ENCODE measurements at places on chromosomes 6 and 20.
A peak's percentile ranks its signal among the peaks of the same experiment; 100 is the strongest.

- DNase-seq: no peak
Measured at GRCh38 chr6:72944660-72945059, 280.6 kb downstream of the KHDC1L start.

DNA sequence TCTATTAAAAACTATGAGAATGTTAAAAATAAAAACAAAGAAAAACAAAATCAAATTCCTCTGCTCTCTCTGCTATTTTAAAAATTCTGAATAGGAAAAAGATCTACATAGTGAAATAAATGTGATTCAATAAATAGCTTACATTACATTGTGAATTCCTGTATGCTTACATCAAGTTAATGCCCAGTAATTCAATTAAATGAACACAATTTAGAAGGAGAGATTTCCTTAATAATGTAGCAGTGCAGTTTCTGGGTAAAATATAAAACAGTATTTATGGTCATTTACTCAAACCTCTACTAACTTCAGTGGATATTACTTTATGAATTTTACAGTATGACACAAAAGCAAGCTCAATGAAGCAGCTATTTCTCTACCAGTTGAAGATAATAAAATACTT is 594.6 kb downstream of the EYS start:
- DNase-seq: no peak

DNA sequence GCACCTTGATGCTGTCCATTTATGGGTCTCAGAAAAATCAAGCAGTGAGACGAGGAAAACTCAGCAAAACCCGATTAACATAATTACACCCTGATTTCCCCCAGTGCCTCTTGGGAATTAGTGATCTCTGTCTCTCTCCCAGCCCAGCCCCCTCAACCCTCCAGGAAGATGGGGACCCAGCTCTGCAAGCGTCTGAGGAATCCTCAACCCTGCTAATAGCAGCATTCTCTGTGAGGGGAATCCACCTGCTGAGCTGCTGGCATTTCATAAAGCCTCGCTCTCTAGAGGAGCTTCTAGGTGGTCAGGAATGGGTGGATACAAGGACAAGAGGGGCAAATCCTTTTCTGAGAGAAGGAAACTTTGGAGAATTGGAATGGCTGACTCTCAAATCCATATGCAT is 13.9 kb downstream of the NR2E1 start:
- no peak for DNase-seq

- no peak for DNase-seq
Measured at GRCh38 chr6:157443066-157443800, 62.2 kb downstream of the ZDHHC14 start.

GRCh38 chr6:14950103-14950969 is 295.5 kb upstream of the JARID2 start:
- no peak for DNase-seq

DNA sequence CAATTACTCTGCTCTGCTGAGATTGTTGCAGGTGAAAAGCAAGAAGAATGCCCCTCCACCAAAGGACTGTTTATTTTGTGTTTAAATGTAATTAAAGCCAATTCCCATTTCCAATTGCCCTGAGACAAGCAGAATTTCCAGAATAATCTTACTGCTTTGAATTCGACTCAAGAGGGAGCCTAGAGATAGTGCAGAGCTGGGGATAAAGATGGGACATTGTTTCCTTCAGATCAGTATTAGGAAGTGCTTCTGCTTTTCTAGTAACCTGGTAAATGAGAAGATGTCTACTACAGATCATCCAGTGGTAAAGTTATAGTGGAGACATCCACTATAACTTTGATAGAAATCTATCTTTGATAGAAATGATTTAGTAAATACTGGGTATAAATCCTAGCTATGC is 326.9 kb downstream of the UBE3D start:
- no peak for DNase-seq

DNA sequence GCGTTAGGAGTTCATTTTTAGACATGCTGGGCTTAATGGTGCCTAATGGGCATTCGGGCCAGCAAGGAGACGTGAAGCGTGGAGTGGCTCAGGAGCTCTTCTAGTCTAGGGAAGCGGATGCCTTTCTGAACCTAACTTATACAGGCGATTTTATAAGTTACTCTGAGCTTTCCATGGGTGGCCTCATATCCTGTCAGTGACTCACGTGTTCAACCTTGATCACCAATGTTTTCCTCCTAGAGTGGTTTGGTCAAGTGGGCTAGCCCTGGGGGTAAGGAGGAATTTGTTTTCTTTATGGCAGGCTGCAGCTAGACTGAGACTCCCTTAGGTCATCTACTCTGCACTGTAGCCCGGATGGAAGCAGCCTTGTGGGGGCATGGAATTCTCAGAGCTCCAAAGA is 52.1 kb downstream of the PLAGL1 start:
- no peak for DNase-seq

- DNase-seq: no peak
Measured at GRCh38 chr6:109441069-109441816, 719 bp downstream of the SMPD2 start.

- no peak for DNase-seq
Measured at GRCh38 chr20:6613280-6613861, 154.1 kb upstream of the BMP2 start.

GRCh38 chr6:53910834-53911233 is 116.0 kb downstream of the LRRC1 start:
- no peak for DNase-seq

GRCh38 chr6:126333729-126334128 is 6.2 kb upstream of the CENPW start:
- no peak for DNase-seq

DNA sequence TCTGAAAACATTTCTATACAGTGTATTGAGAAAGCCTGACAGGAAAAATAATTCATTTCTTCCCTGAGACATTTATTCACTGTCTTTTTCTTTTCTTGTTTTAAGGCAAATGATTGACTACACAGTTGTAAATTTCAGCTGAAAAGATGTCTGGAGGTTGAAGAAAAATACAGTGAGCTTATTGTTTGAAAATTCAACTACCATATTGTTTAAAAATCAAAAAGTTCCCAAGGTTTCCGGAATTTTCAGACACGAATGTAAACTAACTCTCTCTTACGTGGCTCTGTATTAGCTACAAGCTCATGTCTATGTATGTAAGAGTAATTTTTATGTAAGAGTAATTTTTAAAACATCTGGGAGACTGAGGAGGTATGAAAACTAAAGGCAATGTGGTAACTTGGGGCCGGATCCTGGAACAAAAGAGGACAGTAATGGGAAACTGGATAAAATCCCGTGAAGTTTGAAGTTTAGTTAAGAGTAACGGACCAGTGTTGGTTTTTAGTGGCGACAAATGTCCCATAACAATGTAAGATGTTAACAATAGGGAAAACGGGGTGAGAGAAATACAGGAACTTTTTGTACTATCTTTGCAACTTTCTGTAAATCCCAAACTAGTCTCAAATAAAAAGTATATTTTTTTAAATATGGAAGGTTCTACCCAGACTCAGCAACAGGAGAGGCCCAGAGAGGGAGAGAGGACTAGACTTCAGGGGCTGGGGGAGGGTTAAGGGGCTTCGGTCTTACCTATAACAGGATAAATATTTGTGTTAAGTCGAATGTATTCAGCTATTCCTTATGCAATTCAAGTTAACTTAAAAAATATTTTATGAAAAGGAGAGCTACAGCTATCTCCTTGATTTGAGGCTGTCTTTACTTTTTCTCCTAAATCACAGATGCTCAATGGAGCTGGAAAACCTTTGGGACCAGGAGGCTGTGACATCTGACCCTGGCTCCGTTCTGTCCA is 1.3 kb downstream of the PTGIS start:
- no peak for DNase-seq

DNA sequence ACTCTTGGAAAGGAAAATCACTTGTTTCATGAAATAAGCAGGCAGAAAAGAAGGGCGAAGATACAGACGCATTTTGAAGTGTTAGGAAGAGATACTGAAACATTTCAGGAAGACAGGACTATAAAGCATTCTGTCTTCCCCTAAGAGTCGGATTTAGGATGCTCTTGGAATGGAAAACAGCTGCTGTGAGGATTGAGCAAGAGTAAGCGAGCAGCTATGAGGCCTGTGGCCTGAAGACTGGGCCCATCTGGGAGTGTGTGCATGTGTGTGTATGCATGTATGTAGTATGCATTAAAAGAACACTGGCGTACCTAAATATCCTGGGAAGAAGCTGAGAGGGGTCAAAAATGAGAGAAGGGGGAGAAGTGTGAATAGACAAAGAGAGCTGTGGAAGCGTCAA is 83.6 kb downstream of the SIM1 start:
- no peak for DNase-seq

- no peak for DNase-seq
Measured at GRCh38 chr6:33981861-33982260, 164.0 kb downstream of the GRM4 start.

DNA sequence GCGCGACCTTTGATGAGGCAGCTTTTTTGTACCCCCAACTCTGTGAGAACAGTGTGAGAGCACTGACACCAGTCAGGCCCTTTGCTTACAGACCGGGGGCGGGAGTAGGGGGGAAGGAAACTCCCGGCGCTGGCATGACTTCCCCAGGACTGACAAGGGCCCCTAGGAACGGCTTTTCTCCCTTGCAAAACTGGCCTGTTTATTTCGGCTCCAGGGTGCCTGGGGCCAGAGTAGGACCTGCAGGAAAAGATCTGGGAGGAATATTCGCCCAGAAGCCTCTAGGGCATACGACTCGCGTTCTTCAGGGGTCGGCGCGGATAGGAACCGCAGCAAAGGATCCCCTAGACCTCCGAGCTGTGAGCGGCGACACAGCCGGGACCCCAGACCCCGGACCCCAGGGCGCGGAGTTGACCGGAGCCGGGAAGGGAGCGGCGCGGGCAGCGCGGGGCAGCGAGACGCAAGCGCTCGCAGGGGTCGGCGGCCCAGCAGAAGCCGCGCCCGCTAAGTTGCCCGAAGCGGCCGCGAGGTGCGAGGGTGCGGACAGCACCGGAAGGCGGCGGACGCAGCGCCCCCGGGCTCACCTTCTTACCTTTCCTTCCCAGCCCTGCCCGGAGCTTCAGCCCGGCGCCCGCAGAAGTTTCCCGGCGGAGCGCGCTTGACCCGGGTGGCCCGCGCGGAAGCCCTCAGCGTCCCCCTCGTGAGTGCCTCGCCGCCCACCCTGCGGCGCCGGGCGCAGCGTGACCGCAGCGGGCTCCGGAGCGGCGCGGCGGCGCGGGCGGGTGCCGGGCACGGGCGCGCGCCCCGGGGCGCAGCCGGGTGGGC is at the start of gene POPDC3:
TSS of gene POPDC3 (minus strand) at position 771 of the 822 bp plus-strand sequence. CDS start 18,105 bp downstream, outside the sequence.
- DNase-seq: no peak

DNA sequence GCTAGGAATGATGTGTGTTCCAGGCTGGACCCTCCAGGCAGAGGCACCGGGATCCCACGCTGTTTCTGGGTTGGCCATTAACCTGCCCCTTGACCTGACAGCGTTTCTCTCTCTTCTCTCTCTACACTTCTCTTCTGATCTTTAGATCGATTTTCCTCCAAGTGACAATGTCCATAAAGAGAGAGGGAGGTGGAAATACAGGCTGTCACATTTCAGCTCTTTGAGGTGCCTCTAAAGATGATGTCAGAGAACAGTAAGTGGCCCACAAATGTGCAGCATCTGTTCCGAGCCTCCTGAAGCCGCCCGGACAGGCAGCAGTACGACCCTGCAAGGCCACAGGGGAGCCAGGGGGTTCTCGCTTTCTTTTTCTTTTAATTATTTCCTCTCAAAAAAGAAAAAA is 2.5 kb upstream of the SLCO4A1 start:
- DNase-seq: no peak

DNA sequence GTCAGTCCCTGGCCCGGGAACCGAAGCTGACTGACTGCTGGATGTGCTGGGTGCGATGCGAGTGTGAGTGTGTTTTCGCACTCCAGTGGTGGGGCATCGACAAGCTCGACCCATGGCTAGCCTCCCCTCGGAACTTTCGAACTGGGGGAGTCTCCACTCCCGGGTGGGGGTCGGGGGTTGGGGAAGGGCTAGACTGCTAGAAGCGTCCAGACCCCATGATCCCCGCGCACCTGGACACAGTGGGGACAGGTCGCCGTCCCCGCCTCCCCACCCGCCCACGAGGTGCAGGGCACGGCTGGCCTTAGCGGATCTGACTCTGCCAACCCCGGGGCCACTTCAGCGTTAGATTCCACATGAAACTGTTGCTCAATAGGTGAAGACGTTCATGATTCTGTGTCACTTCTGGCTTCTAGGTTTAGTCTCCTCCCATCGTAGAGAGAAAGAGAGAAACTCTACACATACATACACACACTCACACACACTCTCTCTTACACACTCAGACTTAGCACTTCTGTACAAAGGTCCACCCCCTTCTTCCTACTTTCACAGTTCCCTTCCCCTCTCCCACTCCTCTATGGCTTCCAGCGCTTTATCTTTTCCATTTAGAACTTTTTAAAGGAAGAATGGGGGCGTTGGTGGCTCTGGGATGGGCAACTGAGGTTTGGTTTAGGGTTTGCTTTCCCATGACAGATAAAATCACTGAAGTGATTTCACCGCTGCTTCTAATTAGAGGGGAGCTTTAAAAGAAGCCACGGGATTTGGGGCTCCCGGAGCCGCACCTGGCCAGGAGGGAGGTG is 5.1 kb upstream of the TFAP2A start:
- DNase-seq: no peak

DNA sequence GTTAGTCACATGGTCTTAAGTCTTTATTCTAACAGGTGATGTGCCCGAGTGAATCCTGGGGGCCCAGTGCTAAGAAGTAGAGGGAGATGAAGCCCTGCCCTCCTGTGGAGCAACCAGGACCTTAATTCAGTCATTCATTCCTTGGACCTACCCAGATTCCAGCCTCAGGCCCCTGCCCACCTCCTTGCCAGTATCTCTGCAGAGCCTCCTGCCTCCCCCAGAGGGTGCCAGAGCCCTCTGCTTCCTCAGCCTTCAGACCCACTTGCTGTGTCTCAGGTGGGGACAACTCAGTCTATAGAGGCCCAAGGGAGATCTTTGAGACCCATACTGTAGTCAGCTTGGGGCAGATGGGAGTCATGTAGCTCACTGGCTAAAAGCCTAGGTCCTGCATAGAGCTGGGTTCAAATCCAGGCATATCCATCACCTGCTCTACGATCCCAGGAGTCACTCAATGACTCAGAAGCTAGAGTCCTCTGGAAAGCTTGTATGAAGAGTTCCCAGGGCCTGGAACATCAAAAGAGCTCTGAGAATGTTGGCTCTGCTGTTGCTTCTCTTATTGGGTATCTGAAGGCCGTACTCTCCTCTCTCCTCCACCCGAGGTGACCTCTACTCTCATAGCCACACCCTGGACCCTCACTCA is 3.9 kb upstream of the SIGLEC1 start:
- peak; percentile 6 for DNase-seq

DNA sequence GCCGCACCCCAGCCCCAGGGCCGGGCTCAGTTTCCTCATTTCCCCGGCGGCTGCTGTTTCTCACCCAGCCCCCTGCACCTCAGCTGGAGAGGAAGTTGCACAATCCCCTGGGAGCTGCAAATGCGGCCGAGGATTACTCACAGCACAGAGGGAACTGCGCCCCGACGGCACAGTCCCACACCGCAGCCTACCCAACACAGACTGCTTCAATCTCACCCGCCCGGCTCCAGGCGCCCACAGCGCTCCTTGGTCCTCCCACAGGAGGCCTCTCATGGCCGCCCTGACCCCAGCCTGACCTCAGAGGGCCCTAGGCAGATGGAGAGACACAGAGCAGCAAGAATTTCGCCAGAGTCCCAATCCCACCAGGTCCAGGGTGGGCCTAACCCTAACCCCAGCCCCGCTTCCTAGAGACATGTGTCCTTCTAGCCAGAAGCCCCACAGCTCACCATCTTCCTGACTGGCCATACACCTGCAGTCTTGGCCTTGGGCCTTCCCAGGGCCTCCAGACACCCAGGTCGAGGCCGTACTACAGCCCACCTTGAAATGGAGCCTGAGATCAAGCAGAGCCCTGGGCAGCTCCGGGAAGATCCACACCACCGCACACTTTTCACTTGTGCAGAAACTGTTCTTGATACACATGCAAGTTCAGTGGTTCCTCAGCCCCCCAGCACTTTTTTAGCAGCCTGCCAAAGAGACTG is 11.7 kb downstream of the TFEB start:
- DNase-seq: no peak

Measured in stimulated activated CD4-positive, alpha-beta T cell treated with anti-CD3 and anti-CD28 coated beads, Interleukin-2, amount 100 ng/mL, for 48 hours (primary cell).